ENCODE measurements at places on chromosomes 7 and 10.

GRCh38 chr10:73262105-73262730 lies 9.8 kb upstream of the MRPS16 start:
- no peak for DNase-seq

DNA sequence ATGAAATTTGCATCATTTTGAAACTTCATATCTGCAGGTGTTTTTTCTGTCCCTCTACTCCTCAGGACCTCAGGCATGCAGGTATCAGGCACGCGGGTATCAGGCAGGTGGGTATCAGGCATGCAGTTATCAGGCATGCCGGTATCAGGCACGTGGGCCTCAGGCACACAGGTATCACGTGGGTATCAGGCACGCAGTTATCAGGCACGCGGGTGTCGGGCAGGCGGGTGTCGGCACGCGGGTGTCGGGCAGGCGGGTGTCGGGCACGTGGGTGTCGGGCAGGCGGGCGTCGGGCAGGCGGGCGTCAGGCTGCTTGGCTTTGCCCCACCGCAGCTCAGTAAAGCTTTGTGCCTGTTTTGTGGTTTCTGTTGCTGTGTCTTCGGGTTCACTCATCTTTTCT lies 8.7 kb downstream of the SPRN start:
- no peak for DNase-seq

GRCh38 chr7:43054052-43054722 lies 58.3 kb upstream of the HECW1 start:
- DNase-seq: no peak

- DNase-seq: no peak
Measured at GRCh38 chr7:140867467-140868462, 57.0 kb downstream of the BRAF start.

GRCh38 chr7:63080831-63081230 lies 917.8 kb upstream of the ZNF722 start:
- DNase-seq: no peak

DNA sequence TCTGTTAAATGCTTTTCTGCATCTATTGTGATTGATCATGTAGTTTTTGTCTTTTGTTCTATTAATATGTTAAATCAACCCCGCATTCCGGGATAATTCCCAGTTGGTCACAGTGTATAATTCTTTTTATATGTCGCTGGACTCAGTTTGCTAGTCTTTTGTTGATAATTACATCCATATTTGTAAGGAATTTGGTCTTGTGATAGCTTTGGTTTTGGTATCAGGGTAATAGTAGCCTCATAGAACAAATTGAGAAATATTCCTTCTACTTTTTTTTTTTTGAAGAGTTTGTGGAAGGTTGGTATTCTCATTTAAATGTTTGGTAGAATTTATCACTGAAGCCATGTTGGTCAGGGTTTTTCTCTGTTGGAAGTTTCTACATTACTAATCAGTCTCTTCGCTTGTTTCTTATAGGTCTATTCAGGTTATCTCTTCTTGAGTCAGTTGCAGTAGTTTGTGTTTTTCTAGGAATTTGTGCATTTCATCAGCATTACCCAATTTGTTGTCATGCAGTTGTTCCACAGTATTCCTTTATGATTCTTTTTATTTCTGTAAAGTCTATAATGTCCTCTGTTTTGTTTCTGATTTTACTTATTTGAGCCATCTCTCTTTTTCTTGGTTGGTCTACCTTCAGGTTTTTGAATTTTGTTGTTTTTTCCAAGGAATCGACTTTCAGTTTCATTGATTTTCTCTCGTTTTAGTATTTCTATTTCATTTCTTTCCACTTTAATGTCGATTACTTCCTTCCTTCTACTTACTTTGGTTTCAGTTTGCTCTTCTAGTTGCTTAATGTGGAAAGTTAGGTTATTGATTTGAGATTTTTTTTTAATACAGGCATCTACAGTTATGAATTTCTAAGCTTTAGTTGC lies 64.6 kb upstream of the GJD4 start:
- no peak for DNase-seq

- DNase-seq: peak; percentile 37
Measured at GRCh38 chr10:49622426-49623425, 8.9 kb downstream of the CHAT start.

- no peak for DNase-seq
Measured at GRCh38 chr7:75534727-75535307, 42.7 kb downstream of the SPDYE5 start.

- DNase-seq: no peak
Measured at GRCh38 chr7:55073051-55073511, 54.3 kb downstream of the EGFR start.

GRCh38 chr10:113399065-113399464 lies 153.8 kb upstream of the HABP2 start:
- no peak for DNase-seq

DNA sequence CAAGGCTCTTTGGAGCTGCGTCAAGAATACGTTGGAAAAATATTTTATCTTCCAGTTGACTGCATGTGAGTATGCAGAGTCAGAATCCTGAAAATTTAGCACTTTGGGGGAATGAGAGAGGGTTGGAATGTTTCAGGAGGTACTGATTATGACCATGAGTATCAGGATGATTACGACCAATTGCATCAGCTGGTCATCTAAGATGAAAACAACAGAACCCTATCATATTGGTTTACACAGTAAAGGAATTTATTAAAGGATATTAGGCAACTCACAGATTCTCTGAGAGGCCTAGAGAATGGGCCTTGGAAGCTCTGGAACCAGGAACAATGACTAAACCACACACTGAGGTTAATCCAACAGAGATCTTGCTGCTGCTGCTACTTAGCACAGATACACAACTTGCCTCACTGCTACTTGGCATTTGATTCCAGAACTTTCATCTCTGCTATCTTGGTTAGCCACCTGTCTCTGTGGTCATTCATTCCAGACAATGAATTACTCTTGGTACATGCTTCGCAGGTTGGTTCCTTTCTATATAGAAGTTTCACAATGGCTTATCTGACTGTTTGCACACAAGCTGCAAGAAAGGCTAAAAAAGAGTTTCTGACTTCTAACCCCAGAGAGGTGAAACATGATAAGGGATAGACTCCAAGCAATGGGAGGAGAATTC lies 68.0 kb upstream of the CTTNBP2 start:
- no peak for DNase-seq

- DNase-seq: peak; percentile 31
Measured at GRCh38 chr10:44589944-44590449, 205.1 kb upstream of the CXCL12 start.

DNA sequence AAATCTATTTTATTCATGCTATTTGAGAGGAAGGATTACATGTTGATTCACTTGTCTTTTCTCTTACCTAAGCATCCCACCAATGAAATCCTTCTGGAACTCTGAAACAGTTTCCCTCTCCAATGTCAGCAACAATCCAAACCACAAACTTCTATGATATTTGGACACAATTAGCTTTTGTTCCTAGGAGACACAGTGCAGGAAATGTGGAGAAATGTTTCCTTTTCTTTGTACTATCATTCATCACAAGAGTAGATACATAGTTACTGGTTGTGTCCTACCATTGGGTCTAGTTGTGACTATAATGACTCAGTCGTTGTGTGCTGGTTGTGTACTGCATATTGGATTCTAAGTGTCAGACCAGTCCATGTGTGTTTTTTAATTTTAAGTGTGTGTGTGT lies 156.8 kb upstream of the MAGI2 start:
- DNase-seq: no peak

DNA sequence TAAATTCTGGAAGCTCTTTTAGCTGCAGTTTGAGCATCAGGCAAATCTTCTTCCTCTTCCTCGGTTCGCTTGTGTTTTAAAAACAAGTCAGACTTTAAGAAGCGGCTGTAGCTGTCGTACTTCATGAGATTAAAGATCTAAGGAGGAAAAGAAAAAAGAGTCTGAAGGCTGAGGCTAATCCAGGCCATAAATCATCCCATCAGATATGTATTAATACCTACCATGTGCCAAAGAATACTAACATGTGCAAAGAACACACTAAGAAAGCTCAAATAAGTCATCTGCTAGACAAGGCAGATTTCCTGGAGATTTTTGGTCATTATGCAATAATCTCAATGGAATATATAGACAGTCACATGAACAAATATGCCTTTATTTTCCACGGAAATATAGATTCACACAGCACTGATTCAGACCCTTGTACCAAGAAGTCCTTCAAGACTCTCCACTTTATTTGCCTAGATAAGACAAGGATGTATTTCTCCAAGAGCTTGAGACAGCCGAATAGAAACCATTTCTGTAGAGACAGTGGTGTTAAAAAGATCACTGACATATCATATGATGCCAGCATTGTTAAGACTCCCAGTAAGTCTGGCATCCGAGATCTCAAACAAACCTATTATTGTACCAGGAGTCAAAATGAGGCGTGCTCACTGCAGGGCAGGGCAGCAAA lies 42.3 kb downstream of the RGS10 start:
- no peak for DNase-seq

- no peak for DNase-seq
Measured at GRCh38 chr10:112282086-112282485, 1.1 kb upstream of the TECTB start.
